ENCODE measurements at places on chromosomes 7 and 10. TPM values are rescaled to one million over a fixed set of nuclear protein-coding genes. Genes with fewer than 3 reads are reported as not detected.

SMKR1 gene
- polyA plus RNA-seq: not detected

SRGN gene
- polyA plus RNA-seq: 28.2 TPM

ST8SIA6 gene
- not detected for polyA plus RNA-seq

SFTPA2 gene
- 6.0 TPM for polyA plus RNA-seq

STOX1 gene
- 0.99 TPM for polyA plus RNA-seq

HOXA3 gene
- 3.9 TPM for polyA plus RNA-seq
